ENCODE measurements at places on chromosomes 11 and 22.
A peak's percentile ranks its signal among the peaks of the same experiment; 100 is the strongest.

DNA sequence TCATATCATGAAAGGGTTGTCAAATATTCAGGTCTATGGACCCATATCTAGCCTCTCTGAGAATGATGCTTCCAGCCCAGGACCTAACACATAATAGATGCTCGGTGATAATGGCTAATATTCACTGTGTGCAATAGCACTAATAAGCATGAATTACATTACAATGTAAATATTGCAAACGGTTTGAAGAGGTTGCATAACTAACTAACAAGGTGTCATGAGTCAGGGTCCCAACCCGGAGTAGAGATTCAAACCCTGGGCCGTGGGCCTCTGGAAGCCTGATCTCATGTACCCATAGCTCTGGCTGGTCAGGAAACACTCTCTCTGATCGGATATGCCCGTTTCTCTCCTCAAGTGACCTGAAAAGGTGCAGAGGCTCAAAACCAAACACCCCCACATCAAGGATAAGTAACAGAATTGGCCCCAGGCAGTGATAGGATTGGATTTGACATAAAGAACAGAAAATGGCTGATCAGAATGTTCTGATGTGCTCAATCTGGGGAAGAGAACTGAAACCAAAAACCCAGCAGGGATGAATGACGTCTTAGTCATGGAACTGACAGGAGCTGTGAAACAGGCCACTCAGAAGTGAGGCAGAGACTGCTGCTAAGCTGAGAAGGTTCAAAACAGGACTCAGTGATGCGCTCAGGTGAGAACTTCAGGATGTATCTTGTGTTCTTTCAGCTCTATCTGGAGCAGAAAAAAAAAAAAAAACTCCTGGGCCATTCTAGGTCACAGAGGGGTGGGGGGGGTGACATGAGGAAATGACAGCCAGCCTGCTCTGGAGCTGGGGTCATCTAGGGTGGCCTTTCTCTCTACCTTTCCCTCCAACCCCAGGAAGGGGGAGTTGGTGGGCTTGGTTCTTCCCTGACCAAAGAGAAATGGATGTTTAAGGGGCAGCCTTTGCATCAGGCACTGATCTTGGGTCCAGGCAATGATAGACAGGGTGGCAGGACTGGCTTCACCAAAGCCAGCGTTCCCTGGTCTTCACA lies 6.6 kb upstream of the KCTD17 start:
- peak; percentile 42 for DNase-seq

DNA sequence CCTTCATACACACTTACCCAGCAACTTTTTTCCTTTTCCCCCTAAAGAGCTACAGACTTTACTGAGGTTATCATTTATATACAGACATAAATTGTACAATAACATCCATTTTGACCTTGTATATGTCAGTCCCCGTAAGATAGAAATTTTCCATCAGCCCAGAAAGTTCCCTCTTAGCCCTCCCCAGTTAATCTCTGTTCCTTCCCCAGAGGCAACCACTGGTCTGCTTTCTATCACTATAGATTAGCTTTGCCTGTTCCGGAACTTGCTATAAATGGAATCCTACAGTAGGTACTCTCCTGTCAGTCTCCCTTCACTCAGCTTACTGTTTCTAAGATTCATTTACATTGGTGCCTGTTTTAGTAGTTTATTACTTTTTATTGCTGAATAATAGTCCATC lies 54.9 kb downstream of the TSPAN18 start:
- DNase-seq = no peak

DNA sequence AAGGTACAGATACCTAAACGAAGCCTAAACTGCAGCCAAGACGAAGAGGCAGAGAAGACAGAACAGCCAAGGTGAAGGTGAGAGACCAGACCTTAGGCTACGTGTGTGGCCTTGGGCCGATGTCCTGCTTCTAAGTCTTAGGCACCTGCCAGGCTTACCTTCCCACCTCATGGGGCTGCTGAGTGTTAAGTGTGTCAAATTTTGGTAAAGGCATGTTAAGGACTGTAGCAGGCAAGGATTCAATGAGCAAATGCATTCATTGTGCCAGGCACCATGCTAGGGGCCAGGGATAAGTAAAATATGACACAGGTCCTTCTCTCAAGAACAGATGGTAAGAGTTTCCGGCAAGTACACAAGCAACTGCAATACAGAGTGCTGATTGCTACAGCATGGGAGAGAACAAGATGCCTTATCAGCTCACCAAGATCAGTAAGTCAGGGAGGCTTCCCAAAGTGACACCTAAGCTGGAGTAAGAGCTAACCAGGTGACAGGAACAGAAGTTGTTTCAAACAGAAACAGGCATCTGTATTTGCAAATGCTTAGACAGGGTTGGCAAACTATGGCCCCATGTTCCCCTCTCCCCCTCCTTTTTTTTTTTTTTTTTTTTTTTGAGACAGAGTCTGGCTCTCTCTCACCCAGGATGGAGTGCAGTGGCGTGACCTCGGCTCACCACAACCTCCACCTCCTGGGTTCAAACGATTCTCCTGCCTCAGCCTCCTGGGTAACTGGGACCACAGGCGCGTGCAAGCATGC lies 46.7 kb downstream of the CLTCL1 start:
- DNase-seq = no peak

- no peak for DNase-seq
Observed at GRCh38 chr11:104337273-104337672, 173.3 kb upstream of the PDGFD start.

DNA sequence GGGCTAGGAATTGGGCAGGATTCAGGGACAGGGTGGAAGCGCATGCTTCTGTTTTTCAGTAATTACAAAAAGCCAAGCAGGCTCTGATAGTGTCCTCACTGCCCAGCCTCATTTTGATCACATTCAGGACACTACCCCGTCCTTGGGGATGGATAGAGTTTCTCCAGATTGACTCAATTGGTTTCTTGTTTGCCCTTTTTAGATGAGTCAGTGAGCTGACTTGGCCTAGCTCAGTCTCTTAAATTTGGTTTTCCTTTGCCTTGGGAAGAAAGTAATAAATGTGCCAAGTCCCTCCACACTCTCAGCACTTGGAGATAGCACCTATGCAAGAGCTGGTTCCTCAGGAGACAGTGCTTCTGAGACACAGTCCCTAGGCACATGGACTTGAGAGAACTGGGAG lies 25.5 kb downstream of the DKK3 start:
- no peak for DNase-seq

- no peak for DNase-seq
Observed at GRCh38 chr11:48096588-48097525, 116.5 kb downstream of the PTPRJ start.

- no peak for DNase-seq
Observed at GRCh38 chr11:70872299-70872698, 380.1 kb downstream of the SHANK2 start.

DNA sequence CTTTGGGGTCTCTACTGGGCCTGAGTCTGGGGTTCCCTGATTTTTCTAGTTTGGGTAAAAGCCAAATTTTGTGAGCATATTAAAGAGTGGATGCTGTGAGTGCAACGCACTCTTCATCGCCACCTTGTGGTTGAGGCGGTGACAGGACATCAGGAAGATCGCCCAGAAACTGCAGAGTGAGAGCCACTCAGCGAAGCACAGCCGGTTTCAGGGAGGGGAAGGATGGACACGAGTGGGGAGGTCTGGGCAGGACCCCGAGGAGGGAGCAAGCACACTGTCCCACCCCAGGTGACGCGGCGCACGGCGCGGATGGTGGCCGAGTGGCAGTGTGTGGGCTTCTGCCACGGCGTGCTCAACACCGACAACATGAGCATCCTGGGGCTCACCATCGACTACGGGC lies 9.1 kb downstream of the SELENOO start:
- peak; percentile 36 for DNase-seq

GRCh38 chr11:102263379-102264003 lies 53.8 kb upstream of the BIRC3 start:
- DNase-seq = no peak

GRCh38 chr11:11243590-11244469 lies 109.2 kb downstream of the CSNK2A3 start:
- no peak for DNase-seq

DNA sequence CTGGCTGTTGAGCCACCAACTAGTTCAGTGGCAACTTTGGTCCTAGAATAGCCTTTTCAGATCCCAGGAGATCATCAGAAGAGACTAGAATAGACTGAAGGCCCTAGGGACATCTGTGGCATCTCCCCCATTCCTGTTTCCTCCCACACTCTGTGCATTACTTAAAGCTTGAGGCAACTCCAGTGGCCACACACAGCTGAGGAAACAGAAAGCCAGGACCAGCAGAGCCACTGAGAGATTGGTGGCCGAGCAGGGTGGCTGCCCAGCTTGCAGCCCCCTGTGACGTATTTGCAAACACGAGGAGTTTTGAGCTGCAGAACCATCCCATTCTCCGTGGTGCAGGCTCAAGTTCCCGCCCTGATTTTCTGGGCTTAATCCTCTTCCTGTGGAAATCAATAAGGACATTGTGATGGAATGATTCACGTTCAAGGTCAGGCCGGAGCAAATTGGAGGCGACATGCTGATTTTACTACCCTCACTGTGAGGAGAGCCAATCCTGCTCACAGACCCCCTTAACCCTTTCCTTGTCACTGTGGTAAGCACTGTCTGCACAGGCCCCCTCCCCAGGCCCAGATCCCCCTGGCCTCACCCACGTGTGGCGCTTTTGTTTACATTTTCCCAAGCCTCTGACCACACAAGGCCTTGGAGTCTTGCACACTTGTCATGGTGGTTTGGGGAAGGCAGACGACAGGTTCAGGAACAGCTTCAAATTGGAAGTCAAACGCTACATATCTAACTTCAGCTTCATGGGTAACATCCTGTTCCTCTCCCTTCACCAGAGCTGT lies 69.1 kb upstream of the MYOD1 start:
- no peak for DNase-seq

- DNase-seq = no peak
Observed at GRCh38 chr11:32331792-32332191, 103.5 kb downstream of the WT1 start.

DNA sequence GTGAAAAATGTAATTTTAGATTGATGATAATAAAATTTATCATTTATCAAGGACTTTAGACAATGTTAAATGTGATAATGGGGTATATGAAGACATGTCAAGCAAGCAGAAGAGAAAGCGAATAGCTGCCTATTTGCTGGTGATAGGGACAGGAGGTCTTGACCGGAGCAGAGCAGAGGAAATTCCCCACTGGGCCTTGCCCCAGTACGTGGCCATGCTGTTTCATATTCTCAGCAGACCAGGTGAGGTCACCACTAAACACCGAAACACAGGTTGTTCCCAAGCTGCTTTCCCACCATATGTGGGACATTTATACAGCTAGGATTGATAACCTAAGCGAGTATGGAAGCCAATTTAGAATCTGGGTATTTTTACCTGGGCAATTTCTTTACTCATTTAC lies 1629.6 kb downstream of the FAM181B start:
- no peak for DNase-seq

DNA sequence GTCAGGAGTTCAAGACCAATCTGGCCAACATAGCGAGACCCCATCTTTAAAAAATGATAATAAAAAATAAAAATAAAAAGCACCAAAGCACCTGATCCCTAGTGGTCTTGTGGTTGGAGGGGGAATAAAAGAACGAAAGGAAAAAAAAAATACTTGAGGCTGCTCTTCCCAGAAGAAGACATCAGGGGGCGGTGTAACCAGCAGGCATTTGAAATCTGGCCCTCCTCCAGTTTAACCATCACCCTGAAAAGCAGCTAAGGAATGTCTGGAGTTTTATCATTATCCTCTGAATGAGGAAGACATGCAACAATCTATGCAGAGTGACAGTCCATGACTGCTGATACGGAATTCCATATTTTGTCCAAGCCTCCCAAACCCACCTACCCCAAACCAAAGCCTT lies 5.6 kb upstream of the KCTD17 start:
- no peak for DNase-seq

- DNase-seq = no peak
Observed at GRCh38 chr11:4654635-4655369, 11.0 kb downstream of the OR51E1 start.

DNA sequence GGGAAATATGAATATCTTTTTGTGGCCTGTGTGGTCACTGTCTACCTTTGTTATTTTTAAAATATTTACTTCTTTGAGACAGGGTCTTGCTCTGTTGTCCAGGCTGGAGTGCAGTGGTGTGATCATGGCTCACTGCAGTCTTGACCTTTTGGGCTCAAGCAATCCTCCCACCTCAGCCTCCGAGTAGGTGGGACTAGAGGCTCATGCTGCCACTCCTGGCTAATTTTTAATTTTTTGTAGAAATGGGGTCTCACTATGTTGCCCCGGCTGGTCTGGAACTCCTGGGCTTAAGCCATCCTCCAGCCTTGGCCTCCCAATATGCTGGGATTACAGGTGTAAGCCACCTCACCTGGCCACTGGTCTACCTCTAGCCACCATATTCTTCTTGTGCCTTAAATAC lies 3.5 kb upstream of the EIF3D start:
- DNase-seq = no peak

GRCh38 chr11:76610371-76610770 lies 60.2 kb downstream of the LRRC32 start:
- no peak for DNase-seq

- no peak for DNase-seq
Observed at GRCh38 chr11:62108971-62109404, 14.8 kb upstream of the INCENP start.

DNA sequence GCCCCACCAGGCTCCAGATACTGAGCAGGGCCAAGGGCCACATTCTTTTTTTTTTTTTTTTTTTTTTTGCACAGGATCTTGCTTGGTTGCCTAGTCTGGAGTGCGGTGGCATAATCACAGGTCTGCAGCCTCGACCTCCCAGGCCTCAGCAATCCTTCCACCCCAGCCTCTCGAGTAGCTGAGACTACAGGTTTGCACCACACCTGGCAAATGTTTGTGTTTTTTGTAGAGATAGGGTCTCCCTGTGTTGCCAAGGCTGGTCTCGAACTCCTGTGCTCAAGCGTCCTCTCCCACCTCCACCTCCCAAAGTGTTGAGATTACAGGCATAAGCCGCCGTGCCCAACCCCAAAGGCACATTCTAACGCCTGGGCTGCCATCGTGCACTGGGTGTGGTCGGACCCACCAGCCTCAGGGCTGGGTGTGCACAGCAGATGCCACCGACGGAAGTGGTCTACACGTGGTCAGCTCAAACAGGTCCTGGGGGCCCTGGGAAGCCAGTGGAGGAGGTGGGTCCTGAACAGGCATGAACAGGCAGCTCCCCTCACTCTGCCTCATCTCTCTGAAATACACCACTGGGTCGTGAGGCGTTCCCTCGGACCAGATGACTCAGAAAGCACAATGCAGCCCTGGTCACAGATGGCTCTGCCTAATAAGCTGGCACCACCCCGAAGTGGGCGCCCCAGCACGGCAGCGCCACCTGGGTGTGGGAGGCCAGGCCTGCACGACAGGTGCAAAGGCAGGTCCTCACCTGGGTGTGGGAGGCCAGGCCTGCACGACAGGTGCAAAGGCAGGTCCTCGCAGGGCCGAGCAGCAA lies 5.1 kb upstream of the B4GALNT4 start:
- DNase-seq = peak; percentile 31

DNA sequence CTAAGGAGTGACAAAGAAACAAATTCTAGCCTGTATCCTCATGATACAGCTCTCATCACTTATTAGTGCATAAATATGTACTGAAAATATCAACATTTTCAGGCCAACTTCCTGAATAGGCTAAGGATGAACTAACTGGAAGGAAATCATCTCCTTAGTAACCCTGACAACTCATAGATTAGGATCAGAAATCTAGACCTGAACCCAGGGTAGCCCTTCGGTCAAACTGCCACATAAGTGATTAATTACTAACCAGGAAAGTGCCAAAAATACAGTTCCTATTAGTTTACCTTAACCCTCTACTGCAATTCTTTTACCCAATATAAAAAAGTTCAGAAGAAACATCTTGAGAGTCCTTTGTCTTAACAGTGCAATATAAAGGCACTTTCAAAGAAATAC lies 40.0 kb downstream of the AMBRA1 start:
- no peak for DNase-seq

Measured in stimulated activated CD8-positive, alpha-beta memory T cell treated with anti-CD3 and anti-CD28 coated beads, Interleukin-7, amount 100 ng/mL, for 48 hours (primary cell).